ENCODE measurements at places on chromosomes 2 and 18. TPM values are rescaled to one million over a fixed set of nuclear protein-coding genes. Genes with fewer than 3 reads are reported as not detected.

TSPYL6 gene
- not detected for total RNA-seq

CDK15 gene
- total RNA-seq: 0.47 TPM

UGT1A6 gene
- not detected for total RNA-seq

HAUS1 gene
- 73.3 TPM for total RNA-seq

CABYR gene
- 7.3 TPM for total RNA-seq

RESP18 gene
- not detected for total RNA-seq

RBKS gene
- 1.7 TPM for total RNA-seq
